ENCODE measurements at places on chromosomes 1 and 21.

GRCh38 chr1:28864695-28865094 lies 49.7 kb upstream of the EPB41 start:
- no peak for DNase-seq

DNA sequence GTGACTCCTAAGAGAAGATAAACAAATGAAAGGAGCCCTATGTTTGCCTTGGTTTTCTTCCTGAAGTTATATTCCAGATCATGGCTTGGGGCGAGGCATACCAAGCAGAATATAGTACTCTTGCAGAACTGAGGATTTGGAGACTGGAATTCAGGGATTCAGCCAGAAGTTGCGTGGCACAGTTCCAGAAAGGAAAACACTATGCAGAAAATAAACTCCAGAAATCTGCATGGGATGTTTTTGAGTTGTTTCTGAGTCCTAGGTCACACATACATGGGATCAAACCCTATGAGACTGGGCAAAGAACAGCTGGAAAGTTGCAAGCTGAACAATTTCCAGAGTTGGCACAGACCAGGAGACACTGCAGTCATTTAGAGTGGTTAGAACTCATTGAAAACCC lies 42.9 kb upstream of the IFFO2 start:
- no peak for DNase-seq

GRCh38 chr1:18064534-18064933 lies 43.1 kb upstream of the IGSF21 start:
- no peak for DNase-seq

DNA sequence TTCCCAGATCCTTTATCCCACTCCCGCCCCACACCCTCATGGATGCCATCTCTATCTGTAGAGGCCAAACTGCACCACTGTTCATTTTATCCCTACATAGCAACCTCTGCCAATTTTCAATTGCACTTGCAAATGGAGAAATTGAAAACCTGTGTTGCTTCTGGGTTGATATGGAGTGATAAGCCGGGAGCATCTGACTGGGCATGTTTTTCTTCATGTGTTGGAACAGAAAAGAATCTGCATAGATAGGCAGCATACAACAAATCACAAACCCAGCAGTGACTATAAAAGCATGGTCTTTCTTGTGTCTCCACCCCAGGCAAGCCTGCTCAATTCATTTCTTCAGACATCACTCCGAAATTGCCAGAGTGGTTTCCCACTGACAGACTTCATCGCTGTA lies 608.8 kb upstream of the CAMK1G start:
- DNase-seq: no peak

DNA sequence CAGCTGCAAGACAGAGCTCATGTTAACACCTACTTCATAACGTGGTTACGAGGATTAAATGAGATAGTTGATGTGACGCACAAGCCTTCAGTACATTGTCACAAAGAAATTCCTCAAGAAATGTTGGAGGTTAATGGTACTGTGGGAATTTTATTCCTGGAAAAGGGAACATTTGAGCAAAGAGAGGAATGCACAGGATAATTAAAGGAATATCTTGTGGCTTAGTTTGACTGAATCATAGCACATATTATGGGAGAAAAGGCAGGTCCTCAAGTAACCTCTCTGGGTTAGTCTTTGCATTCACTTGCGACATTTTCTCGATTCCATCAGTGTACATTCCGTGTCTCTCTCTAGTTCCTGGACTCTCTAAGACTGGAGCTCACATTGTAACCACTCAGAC lies 300.2 kb upstream of the DUSP10 start:
- no peak for DNase-seq
